ENCODE measurements at places on chromosomes 11 and 22.

DNA sequence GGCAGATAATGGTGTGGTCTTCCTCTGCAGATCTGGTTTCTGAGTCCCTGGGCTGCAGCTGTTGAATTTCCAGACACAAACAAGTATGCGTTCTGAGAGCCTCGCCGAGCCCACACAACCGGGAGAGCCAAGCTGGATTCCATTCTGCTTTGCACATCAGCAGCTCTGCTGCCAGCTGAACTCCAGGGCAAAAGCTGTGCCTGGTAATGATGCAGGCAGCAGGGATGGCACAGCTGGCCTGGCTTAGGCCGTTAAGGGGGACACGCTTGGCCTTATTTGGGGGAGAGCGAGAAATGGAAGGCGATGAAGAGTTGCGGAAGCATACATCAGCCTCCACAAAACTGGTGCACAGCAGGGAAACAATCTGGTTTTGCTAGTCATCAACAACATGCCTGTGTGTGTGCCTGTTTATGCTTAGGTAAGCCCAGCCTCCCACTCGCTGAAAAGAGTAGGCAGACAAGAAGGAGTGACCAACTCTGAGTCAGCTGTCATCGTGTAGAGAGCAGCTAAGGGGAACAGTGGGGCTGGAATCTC, 25.1 kb downstream of the ADAMTS8 start:
- no peak for DNase-seq

GRCh38 chr11:79363256-79363655, 77.6 kb downstream of the TENM4 start:
- DNase-seq: no peak

- no peak for DNase-seq
These were observed 274.9 kb upstream of the CADM1 start for GRCh38 chr11:115778928-115779650.

DNA sequence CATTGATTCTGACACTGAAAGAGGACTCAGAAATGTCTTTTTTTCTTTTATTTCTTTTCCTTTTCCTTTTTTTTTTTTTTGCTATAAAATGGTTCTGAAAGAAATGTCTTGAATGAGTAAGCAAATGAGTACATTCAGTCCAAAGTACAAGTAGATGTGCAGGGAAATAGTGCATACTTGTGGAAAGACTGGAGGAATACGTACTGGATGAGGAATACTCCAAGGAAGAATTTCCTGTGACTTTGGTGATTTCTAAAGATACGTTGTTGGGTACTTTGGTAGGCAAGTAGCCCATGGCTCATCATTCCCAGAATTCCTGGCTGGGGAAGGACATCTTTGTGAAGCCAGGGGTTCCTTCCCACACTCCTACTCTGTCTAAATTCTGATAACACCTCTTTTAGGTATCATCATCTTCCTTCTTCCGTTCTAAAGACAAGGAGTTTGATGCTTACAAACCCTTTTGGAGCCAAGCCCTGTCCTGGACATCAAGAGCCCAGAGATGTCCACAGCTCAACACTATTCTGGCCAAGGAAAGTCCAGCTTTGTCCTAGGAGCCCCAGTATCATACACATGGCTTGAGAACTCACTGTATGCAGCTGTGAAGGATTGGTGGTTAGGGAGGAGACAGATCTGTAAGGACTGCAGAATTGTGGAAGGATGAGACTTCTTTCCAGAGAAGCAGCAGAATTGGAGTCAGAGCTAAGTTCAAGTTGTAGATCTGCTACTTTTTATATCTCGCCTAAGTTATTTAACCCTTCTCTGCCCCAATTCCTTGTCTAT, 4.8 kb upstream of the NUP98 start:
- no peak for DNase-seq

DNA sequence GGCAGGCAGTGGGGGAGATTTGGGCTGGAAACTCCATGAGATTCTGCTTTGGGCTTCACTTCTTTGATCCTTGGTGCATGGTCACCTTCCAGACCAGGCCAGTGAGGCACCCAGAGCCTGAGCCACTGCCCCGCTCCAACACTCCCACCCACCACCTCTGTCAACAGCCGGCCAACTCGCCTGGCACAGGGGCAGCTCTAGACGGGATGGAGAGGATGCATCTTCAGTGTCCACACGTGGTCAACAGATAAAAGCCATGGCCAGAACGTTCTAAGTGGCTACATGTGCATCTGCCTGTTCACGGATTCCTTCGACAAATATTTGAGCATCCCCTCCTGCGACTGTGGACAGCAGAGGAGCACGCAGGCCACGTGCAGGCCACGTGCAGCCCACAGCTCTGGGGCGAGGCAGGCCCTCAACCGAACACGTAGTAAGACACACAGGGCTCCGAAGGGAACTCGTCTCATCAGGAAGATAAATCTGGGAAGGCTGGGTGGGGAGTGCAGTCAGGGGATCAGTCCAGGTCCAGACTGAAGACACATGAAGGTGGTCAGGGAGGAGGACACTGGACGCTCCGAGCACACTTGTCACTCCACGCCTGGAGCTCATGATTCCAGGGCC, 1.2 kb downstream of the LRRC56 start:
- no peak for DNase-seq
